Activated CD4-positive, alpha-beta T cell treated with anti-CD3 and anti-CD28 coated beads for 4 hours (primary cell): ENCODE measurements at places on chromosomes 2 and 18.

GRCh38 chr2:156321243-156321904 is 11.1 kb downstream of the NR4A2 start:
- DNase-seq: no peak

GRCh38 chr2:28906376-28906775 is 11.9 kb downstream of the WDR43 start:
- no peak for DNase-seq

GRCh38 chr2:70668432-70668831 is 99.6 kb downstream of the ADD2 start:
- DNase-seq: no peak

DNA sequence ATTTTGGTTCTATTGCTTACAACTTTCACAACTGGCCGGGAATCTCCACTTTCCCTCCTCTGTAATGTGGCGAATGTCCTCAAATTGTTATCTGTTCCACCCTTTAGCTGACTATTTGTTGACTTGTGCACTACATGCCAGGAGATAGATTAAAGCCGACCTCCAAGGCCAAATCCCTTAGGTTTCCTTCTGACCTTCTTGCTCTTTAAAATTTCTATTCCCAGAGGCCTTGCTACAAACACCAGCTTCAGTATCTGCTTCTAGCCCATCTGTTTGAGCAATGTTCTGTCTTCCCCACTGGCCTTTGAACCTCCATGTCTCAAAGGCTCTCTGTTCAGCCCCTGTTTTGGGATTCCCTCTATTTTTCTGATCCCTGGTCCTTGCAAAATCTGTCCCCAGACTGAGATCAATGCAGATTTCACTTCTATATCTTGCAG is 426.2 kb downstream of the LRATD1 start:
- no peak for DNase-seq

- DNase-seq: no peak
Observed at GRCh38 chr18:58536534-58537271, 92.2 kb downstream of the ALPK2 start.

DNA sequence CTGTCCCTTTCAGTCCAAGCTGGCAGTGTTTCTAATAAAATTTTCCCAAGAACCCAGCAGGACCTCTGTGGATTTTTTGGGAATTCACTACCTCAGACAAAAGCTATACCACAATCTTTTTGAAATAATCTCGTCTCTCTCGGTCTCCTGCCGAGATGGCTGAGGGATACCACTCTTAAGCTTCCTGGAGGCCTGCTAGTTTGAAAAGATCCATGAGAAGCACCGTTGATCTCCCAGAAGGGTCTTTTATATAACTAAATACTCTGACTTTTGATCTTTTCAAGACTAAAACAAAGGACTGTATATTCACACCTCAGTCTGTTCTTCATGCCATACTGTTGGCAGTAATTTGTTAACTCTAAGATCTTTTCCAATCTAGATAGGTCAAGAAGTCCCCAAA is 141.7 kb downstream of the UPP2 start:
- no peak for DNase-seq

DNA sequence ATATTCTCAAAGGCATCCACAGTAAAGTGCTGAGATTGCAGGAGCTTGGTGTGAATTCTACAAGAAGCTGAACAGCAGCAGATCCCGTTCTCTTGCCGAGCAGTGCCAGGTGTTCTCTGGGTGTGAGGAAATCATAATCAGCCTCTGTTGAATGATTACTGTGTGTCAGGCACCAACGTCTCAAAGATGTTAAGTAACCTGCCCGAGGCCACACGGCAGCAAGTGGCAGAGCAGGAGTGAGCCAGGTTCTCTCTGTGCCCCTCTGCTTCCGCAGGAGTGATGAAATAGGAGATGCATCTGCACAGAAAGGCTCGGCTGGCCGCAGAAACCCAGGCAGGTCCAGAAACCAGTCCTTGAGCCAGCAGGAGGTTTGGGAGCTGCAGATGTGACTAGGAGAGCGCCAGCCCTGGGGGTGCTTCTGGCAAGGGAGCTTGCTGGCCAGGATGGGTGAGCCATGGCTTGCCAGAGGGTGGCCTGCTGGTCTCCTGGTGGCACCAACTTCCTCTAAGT is 68.4 kb downstream of the COPS7B start:
- DNase-seq: no peak

GRCh38 chr2:207317378-207317984 is 151.7 kb upstream of the KLF7 start:
- no peak for DNase-seq

DNA sequence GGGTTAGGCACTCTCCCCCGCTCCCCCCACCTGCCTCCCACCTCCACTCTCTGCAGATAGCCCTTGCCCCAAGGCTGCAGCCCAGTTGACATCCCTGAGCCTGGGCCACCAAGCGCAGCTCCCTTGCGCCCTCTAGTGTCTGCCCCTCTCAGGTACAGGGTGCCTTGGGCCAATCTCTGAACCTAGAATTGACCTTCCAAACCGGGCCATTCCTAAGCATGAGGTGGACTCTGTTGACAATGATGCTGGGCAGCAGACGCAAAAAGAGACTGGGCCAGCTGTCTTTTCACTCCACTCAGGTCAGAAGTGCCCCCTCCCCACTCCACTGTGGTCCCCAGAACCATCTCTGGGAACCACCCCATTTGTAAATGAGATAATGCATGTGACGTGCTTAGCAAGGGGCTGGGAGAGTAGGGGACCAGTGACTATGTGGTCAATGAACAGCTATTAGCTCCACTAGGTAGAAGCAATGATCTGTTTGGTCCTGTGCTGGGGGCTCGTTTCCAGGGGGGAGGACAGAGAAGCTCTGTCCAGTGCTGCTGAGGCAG is 43.3 kb upstream of the PLB1 start:
- peak; percentile 76 for DNase-seq

GRCh38 chr2:200435379-200435778 is 74.5 kb downstream of the KCTD18 start:
- no peak for DNase-seq

DNA sequence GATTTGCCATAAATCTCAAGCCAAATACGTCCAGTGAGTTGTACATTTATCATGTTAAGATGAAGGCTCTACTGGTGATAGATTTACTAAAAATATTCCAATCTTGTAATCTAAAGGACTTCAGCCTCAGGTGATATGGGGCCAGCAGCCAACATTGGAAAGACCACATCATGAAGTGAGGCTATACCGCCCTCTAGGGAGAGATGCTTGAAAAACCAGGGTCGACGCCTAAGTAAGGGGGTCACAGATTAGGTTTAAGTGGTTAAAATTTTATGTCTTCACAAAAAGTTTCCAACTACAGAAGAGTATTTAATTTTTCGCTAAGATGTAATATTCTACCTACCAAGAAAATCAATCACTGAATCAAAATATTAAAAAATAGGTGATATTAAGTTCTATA is 33.3 kb downstream of the DOCK10 start:
- DNase-seq: no peak

GRCh38 chr2:186543561-186544131 is 46.2 kb upstream of the ITGAV start:
- no peak for DNase-seq

DNA sequence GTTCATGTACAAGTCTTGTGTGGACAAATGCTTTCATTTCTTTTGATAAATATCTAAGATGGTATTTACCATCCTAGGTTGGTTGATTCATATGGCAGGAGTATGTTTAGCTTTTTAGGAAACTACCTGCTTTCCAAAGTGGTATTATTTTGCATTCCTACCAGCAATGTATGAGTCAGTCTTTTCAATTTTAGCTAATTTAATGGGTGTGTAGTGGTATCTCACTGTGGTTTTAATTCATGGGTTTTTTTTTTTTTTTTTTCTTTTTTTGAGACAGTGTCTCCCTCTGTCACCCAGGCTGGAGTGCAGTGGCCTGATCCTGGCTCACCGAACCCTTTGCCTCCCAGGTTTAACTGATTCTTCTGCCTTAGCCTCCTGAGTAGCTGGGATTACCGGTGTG is 4.2 kb downstream of the ZNF512 start:
- DNase-seq: no peak

DNA sequence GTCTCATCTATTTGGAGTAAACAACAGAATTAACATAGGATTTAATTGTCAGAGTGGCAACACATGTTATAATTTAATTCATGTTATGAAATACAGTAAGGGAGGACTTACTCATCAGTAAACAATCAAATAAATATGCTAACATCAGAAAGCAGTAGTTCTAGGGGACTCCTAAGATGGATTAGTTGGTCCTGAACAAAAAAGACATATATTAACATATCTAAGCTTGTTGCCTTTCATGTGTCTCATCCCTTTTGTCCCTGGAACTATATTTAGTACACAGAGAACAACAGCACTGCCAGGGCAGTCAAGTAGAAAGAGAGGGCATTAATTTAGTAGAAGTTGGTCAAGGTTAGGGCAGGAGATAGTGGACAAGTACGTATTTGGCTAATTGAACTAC is 117.8 kb upstream of the FZD5 start:
- DNase-seq: no peak

GRCh38 chr2:112081262-112081661 is 26.2 kb downstream of the TMEM87B start:
- DNase-seq: no peak

- DNase-seq: no peak
Observed at GRCh38 chr2:158473719-158474392, 17.1 kb downstream of the PKP4 start.

DNA sequence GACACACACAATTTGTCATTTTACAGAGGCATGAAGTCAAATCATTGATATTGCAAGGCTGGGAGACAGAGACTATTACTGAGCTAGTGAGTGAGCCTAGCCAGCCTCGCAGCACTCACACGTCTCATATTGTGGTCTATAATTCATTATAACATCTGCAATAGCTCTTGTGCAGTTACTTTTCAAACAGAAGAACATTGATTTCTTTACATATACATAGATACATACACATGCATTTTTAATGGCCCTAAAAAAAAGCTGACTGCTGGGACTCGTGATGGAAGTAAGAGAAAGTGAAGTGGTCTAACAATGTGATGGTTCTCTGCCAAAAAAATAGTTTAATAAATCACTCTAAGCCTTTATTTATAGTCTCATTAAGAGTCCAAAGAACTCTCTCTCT is 56.8 kb downstream of the KIAA2012 start:
- no peak for DNase-seq

DNA sequence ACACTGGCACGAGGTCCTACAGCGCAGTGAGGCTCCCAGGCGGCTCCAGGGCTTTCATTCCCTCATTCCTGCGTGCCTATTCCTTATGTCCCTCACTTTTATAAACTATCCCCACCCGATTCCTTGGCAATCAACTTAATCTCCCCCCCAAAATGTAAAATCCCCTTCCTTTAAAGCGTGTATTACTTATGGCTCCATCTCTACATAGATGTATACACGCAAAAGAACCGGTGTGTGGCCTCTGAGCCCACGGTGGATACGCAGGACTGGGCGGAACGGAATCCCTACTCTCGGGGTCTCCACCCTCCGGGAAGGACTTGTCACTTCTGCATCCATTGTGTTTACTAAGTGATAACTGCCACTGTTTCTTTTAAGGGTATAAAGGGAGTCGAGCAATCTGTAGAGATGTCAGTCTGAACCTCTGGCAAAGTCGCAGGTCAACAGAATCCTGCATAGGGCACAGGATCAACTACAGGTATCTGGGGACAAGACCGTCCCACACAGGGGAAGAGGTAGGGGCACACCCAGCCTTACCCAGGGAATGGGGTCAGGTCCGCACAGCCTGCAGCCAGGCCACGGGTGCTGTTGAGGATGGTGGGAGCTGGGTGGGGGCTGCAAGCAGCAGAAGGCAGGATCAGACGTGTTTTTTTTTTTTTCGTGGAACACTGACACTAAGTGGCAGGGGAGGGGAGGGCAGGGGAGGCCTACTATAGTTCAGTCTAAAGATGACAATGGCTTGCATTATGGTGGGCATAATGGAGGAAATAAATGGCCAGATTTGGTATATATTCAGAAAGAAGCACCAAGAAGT is 42.1 kb downstream of the HDLBP start:
- DNase-seq: no peak

DNA sequence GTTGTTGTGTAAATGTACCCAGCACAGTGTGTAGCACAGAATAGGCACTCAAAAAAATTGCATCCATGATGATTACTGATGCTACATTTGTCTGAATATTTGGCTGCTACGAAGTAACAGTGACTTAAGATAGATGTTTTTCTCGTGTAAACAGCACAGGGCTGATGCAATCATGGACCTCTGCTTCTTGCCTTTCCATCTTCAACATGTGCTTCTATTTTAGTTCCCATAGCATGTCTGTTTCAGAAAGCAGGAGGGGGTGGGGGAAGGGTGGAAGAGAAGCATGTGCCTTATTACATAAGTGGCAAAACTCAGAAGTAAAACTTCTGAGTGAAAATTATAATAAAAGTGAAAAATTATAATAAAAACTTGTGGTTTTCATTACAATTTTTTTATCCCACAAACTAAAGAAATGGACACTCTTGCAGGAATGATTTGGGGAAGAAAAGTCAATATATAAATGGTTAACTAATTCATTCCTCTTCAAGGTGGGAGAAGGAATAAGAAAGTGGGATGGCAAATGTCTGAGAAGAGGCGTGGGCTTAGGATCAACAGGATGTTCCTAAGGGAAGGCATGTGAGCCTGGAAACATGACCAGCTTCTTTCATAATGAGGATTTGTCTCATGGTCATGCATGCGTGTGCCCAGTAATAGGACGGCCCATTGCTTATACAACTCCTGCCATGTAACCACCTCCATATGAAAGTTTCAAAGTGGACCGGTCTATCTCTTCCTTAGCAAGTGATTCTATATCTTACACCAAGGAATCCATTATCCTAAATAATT is 27.2 kb downstream of the CCBE1 start:
- DNase-seq: no peak

- no peak for DNase-seq
Observed at GRCh38 chr18:79682894-79683625, 3.5 kb downstream of the CTDP1 start.

DNA sequence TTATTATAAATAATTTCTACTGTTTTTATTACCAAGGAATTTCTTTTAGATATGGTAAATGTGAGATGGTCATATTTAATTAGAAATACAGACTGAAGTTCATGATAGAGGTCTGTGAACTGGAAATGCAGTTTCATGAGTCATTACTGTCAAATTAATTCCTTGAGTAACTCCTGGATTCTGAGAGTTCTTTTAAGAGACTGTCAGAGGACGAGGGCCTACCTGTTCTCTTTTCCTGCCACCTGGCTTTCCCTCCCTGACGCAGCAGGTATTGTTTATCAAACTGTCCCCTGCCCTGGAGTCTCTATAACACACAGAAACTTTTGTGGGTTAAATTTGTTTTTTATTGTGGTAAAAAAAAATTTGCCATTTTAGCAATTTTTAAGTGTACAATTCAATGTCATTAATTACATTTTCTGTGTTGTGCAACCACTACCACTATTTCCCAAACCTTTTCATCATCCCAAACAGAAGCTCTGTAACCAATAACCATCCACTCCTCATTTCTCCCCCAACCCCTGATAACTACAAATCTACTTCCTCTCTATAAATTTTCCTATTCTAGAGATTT is 142.6 kb downstream of the DIS3L2 start:
- no peak for DNase-seq

DNA sequence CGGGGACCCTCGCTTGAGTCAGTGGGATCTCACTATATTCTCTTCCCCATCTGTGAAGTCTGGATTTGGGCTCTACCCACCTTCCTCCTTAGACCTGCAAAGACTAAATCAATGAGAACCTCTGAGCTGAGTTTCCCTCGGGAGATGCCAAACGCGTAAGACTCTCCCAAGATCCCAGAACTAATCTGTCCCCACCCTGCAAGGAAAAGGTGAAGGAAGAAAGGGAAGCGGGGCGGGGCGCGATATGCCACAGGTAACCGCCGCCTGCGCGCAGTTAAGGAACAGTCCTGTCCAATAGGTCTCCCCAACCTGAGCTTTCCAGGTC is 780 bp downstream of the SRD5A2 start:
- no peak for DNase-seq
